Activated CD4-positive, alpha-beta T cell treated with anti-CD3 and anti-CD28 coated beads, Interleukin-2, amount 50 U/mL, for 4 hours (primary cell): ENCODE measurements at places on chromosomes 4 and X.

DNA sequence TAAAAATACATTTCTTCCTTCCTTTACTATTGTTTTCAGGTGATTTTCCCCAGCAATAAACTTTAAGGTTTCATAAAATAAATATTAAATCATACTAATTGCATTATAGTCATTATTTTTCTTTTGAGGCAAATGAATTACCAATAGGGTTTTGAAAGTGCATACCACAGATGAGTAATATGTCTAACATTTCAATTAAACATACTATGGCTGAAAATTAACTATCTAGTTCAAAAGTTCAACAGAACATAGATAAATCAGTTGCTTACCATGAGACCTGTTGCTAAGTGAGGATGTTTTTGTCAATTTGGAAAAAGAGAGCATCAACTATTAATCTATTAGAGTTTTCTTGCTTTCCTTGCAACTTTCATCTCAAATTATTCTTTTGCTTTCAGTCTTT lies 35.0 kb downstream of the NPY5R start:
- no peak for DNase-seq

DNA sequence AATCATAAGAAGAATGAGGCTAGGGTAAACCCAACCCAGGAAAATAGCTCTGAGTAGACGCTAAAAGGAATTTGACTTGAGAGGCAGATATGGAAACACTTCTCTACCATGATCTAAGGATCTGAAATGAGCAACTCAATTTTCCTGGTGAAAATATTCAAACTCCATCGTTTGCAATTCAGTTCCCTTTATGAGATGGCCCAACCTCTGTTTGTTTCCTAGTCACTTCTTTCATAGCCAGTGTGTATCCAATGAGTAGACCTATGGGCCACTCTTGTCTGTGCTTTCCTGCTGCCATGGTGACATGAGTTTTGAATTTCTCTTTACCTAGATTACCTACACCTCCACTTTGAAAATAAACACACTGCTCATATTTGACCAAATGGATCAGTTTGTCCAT lies 176.2 kb upstream of the GPRIN3 start:
- no peak for DNase-seq

DNA sequence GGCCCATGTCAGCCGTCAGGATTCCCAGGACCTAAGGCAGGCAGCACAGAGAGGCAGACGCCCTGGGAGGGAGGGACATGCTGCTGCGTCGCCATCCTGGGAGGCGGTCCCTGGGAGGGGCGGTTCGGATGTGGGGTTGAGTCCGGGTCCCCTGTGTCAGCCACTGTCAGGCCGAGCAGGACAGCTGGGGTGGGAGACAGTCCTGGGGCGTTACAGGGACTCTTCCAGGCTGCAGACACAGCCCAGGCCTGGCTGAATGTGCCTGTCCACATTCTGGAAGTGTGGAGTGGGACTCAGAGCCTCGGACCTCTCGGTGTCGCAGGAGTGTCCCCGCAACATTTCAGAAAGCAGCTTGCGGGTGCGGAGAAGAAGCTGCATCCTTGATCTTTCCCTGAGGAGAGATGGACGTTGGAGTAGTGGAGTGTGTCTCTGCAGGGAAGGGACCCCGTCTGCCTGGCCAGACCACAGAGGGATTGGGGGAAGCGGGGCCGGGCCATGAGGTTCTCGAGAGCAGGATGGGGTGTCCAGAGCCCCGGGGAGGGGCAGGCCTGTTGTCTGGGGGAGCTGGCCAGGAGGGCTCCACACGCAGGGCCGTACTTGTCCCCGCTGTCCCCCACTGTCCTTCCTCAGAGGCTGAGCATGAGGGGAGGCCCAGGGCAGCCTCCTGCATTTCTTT lies 6.1 kb downstream of the AKAP17A start:
- no peak for DNase-seq

GRCh38 chrX:131977619-131978018 lies 45.5 kb upstream of the STK26 start:
- DNase-seq, result no peak

- DNase-seq, result no peak
Measured at GRCh38 chr4:179709961-179710624, 2267.9 kb upstream of the AGA start.

DNA sequence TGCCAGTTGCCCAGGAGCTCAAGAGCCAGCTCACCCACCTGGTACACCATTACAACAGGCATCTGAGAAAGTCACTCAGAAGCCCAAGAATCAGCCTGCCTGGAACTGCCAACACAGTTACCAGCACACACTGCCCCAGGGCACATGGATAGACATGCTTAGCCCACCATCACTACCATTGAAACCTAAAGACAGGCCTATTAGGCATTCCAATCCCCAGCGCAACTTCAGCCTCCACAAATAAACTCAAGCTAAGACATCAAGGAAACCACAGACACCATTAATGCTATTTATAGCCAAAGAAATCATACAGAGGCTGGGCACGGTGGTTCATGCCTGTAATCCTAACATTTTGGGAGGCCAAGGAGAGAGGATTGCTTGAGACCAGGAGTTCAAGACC lies 42.3 kb downstream of the ATRX start:
- DNase-seq, result no peak
